ENCODE measurements at places on chromosomes 2 and 18. TPM values are rescaled to one million over a fixed set of nuclear protein-coding genes. Genes with fewer than 3 reads are reported as not detected.

RIT2 gene
- 0.44 TPM for total RNA-seq

RNF103 gene
- total RNA-seq: 61.7 TPM

ITGB6 gene
- total RNA-seq: 35.7 TPM

AGXT gene
- 0.22 TPM for total RNA-seq

IL37 gene
- total RNA-seq: not detected

CD207 gene
- total RNA-seq: not detected

RGPD3 gene
- total RNA-seq: 0.16 TPM

ZNF521 gene
- total RNA-seq: 11.6 TPM

UGT1A10 gene
- 43.9 TPM for total RNA-seq

FHL2 gene
- 109 TPM for total RNA-seq

CLHC1 gene
- total RNA-seq: 13.2 TPM

FEV gene
- total RNA-seq: 0.63 TPM

CERKL gene
- not detected for total RNA-seq

LIMS4 gene
- 1.4 TPM for total RNA-seq

TUBA3E gene
- total RNA-seq: not detected

PREPL gene
- 32.5 TPM for total RNA-seq

ERICH2 gene
- total RNA-seq: not detected

PDE11A gene
- total RNA-seq: 2.7 TPM

STEAP3 gene
- total RNA-seq: 28.9 TPM

KLHL41 gene
- 1.1 TPM for total RNA-seq

ALPI gene
- 24.4 TPM for total RNA-seq

MOGAT1 gene
- not detected for total RNA-seq

HOXD13 gene
- 1.1 TPM for total RNA-seq

GAD1 gene
- total RNA-seq: not detected

CRYBA2 gene
- total RNA-seq: 1.2 TPM

DYNC1I2 gene
- 113 TPM for total RNA-seq

ACKR3 gene
- total RNA-seq: 8.0 TPM

ESPNL gene
- total RNA-seq: 0.47 TPM

ZAP70 gene
- 5.4 TPM for total RNA-seq

EGR4 gene
- total RNA-seq: not detected

SPC25 gene
- total RNA-seq: 2.5 TPM

CD8B2 gene
- total RNA-seq: 0.16 TPM

MAP3K19 gene
- total RNA-seq: not detected

LYPD1 gene
- total RNA-seq: not detected

GAREM2 gene
- 6.7 TPM for total RNA-seq

REG3A gene
- total RNA-seq: not detected

All from mucosa of descending colon (tissue), 3 donors.